H54 (cell line): ENCODE measurements at places on chromosomes 13 and 19.
A peak's percentile ranks its signal among the peaks of the same experiment; 100 is the strongest.

- no peak for DNase-seq
Observed at GRCh38 chr13:90562443-90562842, 785.0 kb upstream of the MIR17HG start.

DNA sequence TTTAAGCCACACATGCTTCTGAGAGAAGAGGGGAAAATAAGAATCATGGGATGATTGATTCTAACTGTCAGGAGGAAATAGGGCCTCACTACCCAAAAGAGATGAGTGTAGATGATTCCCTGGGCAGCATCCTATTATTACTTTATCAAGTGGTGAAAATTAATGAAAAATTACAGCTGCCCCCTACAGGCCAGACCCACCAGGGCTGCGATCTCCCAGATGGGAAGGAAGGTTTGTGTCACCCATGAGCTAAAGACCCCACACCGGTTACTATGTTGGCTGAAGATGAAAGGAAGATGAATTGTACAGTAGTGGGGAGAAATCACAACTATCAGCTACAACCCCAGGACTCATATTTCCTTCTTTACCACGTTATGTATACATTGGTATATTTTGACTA lies 49.5 kb downstream of the RFC3 start:
- no peak for DNase-seq

- DNase-seq = peak; percentile 97
Observed at GRCh38 chr19:49929121-49929610, at the start of the genes ATF5 and NUP62. Gene ATF5, plus strand, starts transcription at chr19:49929205. Its CDS starts 1,646 bp downstream, at chr19:49930851. Gene NUP62, minus strand, starts transcription at chr19:49929504. Its CDS starts 19,697 bp downstream, at chr19:49909807.

- no peak for DNase-seq
Observed at GRCh38 chr13:40064154-40065097, 409.0 kb downstream of the COG6 start.

DNA sequence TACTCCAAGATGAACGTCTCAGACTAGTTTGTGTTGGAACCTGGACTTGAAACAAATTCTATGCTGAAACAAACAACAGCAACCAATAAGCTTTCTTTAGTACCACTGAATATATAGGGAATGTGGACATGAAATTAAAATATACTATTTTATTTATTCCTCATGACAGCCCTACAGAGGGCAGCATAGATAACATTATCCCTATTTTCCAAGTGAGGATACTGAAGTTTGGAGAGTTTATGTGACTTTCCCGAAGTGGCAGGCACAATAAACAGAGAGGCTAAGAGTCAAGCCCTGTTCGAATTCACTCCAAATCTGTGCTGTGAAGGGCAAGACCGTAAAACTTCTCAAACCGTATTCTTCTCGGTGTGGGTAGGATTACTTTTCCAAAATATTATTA lies 509.9 kb upstream of the GPC6 start:
- no peak for DNase-seq

DNA sequence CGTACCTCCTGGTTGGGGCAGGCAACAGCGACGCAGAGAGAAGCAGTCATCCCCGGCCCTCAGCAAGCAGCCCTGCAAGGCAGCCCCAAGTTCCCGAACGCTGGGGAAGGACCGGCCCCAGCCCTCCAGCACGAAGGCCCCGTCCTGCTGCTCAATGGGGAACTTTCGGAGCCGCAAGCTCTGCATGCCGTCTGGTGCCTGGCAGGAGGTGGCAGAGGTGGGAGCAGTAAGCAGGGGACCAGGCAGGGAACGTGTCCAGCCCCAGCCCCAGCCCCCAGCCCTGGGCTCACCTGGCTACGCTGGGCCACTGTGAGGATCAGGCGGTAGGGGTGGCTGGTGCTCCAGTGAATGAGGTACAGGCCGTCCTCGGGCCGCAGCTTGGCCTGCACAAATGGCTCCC lies 18.1 kb downstream of the TYK2 start:
- no peak for DNase-seq

DNA sequence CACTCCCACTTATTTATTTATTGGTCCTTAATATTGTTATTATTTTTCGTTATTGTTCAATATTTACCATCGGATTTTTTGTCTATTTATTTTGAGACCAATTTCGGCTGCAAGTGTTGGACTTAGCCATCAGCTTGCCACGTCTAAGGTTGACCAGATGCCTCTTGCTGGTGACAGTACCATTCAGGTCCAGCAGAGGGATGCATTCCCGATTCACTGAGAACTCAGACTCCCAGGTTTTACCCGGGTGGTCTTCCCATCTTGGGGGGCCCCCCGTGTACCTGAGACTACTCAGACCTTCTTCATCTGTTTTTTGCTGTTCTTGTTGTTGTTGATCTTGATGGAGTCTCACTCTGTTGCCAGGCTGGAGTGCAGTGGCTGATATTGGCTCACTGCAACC lies 1435.2 kb downstream of the UQCRFS1 start:
- DNase-seq = no peak

GRCh38 chr19:50926144-50926543 lies 14.9 kb upstream of the KLK4 start:
- DNase-seq = no peak

GRCh38 chr19:10112037-10112761 lies 706 bp downstream of the P2RY11 start:
- no peak for DNase-seq

DNA sequence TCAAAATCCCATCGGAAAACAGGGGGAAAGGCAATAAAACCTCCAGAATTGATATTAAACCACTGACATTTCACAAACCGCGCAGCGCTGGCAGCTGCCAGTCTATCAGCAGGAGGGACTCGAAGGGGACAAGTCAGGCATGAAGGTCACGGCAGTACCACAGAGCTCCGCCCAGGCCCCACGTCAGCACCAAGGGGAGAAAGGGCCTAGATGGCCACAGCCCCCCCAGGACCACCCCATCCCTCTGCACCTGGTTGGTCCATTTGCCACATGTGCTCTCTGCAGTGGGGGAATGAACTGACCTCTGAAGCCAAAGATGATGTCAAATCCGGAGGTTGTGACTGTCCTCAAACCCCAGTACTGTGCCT lies 9.5 kb upstream of the VSTM2B start:
- DNase-seq = no peak

DNA sequence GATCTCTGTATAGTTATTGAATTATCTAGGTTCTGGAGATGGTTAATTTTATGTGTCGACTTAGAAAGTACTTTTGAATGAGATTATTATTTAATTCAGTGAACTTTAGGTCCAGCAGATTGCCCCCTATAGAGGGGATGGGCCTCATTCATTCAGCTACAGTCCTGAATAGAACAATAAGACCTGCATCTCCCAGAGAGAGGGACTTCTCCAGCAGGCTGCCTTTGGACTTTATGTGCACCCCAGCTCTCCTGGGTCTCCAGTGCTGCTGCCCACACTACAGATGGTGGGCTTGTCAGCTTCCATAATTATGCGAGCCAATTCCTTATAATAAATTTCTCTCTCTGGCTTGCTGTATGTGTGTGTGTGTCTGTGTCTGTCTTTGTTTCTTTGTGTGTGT lies 39.3 kb upstream of the KL start:
- no peak for DNase-seq

DNA sequence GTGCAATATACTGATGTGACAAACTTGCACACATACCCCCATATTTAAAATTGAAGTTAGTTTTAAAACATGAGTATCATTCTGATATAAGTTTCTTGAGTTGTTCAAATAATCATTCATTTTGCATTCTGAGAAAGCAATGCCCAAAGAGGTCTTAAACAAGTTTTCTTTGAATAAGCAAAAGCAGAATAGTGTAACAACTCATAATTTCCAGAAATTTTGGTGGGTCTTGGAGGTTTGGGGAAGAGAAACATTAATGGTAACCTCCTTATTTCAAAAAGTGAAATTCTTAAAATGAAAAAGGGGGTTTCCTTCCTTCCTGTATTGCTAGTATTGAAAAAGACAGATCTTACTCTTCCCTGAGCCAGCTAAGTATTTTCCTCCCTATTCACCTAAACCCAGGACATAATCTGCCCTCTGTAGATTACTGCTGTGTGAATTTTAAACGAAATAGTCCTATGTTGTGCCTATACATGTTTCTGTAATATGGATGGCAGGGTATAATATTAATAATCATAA lies 30.4 kb downstream of the SLC25A15 start:
- no peak for DNase-seq

GRCh38 chr13:27393101-27393500 lies 31.3 kb upstream of the GTF3A start:
- DNase-seq = no peak

GRCh38 chr13:38444904-38445303 lies 95.3 kb downstream of the UFM1 start:
- DNase-seq = no peak

DNA sequence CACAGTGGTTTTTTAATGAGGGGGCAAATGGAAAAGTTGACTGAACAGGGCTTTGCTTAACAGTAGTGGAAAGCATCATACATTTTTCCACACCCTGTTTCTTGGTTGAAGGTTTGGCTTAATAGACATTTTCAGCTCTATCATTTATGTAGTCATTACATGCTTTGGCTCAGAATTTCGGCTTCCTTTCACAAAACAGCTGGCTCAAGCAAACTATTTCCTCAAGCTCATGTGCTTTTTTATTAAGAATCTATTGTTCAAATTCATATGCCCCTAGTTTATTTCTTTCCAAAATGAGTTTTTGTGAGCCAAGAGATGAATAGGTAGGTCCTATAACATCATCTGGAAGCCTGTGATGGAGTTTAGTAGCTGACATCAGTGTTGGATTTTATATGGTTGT lies 113.8 kb downstream of the SLITRK6 start:
- no peak for DNase-seq
